ENCODE measurements at places on chromosomes 13 and 19.

DNA sequence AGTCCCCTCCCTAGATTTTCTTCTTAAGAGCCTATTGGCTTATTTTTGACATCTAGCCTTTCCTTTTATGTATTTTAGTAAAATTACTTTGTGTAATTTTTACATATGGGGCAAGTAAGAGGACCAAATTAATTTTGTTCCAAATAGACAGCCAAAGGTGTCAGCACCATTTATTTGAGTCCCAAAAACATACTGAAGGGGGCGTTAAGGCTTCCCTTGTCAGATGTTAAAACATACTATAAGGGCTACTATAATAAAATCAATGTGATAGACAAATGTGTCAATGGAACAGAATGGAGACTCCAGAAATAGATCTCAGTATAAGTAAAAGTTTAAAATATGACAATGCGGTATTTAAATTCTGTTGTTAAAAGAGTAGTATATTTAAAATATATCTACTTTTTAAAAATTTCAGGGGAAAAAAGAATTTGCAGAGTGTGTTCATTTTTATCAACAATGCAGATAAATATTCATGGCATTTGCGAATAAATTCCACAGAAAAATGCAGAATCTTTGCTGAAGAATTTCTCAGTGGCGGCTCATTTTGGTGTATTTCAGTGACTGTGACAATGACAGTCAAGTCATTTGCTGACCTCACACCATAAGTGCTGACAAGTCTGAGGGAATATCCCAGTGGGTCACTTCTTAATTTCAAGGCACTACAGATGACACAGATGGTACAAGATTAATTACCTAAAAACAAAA, 133.7 kb downstream of the MTUS2 start:
- DNase-seq, result no peak

GRCh38 chr13:25280396-25280795, 6.9 kb downstream of the MTMR6 start:
- no peak for DNase-seq

GRCh38 chr13:34189946-34190345, 372.0 kb downstream of the RFC3 start:
- no peak for DNase-seq

DNA sequence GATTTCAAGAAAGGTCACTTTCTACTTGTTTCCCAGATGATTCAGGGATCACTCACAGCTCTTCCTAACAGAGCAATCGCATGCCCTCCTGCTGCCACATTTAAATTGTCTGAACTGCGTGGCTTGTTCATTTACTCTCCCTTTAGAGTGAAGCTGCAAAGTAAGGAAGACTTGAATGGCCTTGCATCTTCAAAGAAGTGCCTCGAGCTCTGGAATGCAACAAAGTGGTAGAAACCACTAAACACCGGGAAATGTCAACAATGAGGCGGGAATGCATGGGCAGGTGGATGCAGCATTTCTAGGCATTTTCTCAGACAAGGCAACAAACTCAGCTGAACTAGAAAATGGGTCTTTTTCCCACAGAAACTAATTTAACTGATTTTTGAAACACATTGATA, 10.3 kb upstream of the DACH1 start:
- DNase-seq, result no peak

DNA sequence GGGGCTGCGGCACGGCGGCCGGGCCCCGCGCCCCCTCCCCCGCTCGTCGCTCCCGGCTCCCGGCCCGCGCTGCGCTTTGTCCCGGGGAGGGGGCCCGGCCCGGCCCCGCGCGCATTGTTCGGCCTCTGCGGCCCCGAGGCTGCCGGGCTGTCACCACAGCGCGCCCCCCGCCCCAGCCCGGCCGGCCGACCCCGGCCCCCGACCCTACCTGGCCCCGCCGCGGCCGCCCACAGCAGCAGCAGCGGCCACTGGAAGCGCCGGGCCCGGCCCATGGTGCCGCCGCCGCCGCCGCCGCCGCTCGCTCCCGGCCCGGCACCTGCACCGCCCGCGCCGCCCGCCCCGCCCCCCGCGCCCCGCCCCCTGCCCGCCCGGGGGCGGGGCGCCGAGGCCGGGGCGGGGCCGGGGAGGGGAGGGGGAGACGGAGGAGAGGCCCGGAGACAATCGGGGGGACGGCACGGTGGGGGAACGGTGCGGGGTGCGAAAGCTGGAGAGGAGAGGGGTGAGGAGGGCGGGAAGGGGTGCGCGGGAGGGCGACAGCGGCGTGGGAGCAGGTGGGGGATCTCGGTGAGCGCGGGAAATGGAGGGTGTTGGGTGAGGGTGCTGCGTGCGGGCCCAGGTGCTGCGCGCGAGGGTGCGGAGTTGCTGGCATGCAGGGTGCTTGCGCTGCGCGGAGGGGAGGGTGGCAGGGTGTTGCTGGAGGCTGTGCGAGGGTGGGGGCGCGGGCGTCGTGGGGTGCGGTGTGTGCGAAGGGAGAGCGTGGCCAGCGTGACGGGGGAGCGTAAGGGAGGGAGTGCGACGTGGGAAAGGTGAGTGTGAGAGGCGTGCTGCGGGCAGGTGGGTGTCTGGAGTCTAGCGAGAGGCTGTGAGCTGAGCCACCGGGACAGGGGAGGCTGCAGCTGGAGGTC, at the start of gene CADM4:
Gene CADM4 (minus strand): TSS at position 332 of the 905 bp plus-strand sequence. CDS start 60 bp downstream, at position 272.
- no peak for DNase-seq

GRCh38 chr13:99367663-99368448, 60.7 kb upstream of the GPR183 start:
- DNase-seq, result no peak

DNA sequence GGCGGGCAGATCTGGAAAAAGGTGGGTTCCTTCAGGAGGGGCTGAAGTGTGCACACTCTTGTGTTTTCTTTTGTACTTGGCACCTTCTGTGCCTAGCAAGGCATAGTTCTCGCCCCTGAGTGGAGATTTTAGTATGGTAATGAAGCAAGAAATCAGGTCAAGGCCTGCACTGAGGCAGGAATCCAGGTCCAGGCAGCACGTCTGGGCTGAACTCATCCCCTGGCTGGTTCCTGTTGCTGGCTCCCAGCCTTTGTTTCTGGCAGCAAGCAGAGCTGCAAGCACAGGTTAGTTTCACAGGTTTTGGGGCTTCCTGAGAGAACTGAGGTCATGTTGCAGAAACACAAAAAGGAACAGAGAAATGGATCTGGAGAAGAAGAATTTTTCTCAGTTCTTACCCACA, 21.2 kb downstream of the SIGLEC7 start:
- no peak for DNase-seq

- DNase-seq, result no peak
These were observed 30.8 kb upstream of the ZNRF4 start for GRCh38 chr19:5424192-5424973.

DNA sequence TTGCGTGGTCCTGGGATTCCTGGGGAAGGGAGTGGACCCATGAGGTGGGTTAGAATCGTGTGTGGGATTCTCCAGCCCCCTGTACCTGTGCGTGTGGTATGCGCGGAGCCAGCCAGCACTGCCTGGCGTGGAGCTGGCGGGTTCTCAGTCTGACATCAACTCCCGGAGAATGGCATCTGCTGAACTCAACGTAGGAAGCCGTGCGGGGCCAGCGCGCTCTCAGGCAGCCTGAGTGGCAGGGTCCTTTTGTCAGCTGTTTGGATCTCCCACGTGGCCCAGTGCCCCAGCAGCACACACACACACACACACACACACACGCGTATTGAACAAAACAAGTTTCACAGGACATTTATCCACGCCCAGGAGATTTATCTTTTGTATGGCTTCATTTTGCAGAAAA, 28.1 kb downstream of the ATP4B start:
- DNase-seq, result no peak

GRCh38 chr13:68608147-68608546, 1378.0 kb upstream of the PCDH9 start:
- no peak for DNase-seq

DNA sequence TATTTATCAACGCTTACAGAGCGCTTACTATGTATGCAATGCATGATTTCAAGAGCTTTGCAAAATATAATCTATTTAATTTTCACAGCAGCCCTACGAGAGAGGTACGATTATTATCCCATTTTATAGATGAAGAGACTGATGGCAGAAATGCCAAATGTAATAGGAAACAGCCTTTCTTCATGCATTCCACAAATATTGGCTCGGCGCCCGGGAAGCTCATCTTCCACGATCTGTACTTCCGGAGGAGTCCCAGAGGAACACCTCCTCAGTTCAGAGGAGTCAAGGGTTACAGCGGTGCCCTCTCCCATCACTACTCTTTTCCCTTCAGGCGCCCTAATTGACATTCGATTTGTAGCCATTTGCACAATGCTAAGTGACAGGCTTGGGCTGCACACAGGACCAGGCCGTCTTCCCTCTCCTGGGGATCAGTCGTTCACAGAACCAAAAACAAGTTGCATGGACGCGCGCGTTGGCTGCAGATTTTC, 1.1 kb upstream of the ARHGAP35 start:
- no peak for DNase-seq

- DNase-seq, result no peak
These were observed 23.0 kb downstream of the PIAS4 start for GRCh38 chr19:4030552-4030951.

GRCh38 chr19:18893587-18894253, 2.2 kb downstream of the CERS1 start:
- DNase-seq, result no peak

DNA sequence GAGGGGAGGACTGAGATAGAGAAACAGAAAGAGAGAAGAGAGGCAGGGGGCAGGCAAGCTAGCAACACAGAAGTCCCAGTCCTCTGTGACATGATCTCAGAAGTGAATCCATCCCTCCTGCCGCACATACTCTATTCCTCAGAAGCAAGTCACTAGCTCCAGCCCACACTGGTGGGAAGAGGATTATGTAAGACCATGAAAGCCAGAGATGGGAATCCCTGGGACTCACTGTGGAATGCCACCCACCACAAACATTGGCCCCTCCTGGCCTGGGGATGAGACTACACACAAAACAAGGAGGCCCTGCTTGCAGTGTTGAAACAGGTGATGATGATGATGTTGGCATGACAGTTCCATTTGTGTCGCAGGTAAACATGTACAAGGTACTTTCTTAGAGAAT, 419.9 kb downstream of the IRS2 start:
- no peak for DNase-seq

- DNase-seq, result no peak
These were observed 2.0 kb downstream of the RAB8A start for GRCh38 chr19:16113727-16114126.

DNA sequence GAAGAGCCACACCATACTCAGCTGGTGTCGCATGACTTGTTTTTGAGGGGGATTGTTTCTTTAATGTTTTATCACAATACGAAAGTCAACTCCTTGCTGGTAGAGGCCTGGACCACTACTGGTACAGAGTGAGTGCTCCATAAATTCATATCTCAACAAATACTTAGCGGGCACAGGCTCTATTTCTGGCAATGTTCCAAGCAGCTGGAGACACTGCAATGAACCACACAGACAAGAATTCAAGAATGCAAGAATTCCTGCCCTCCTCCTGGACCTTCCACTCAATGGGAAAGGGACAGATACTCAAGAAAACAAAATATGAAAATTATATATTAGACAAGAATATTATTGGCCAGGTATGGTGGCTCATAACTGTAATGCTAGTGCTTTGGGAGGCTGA, 5.1 kb upstream of the FXYD5 start:
- no peak for DNase-seq

DNA sequence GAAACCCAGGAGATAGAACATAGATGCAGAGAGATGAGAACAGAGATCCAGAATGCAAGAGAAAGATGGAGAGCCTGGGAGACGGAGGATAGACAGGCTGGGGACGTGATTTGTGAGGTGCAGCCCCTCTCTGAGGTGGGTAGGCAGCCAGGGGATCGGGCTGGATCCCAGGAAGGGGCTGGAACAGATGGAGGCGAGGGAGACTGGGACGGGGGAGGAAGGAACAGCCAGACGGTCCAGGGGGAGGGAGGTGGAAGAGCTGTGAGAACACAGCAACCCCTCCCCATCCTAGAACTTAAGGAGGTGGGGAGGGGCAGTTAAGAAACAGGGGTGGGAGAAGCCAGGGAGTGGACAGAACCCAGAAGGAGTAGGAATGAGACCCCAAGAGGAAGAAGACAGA, 3.1 kb downstream of the SLC17A7 start:
- DNase-seq, result no peak

DNA sequence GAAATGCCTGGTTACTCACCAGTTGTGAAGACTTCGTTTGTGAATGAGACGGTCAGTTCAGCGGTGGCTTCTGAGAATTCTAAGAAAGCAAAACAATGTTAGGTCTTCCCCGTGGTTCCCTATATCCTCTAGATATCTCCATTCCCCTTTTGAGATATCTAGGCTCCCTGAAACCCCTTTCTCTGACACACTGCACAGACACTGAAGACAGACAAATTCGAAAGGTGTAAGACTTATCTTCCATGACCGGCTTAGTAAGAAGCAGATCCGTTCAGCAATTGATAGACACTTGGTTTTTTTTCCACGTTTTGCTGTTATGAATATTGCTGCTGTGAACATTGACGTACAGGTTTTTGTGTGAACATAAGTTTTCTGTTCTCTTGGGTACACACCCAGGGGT, 19.4 kb downstream of the GP6 start:
- DNase-seq, result no peak

DNA sequence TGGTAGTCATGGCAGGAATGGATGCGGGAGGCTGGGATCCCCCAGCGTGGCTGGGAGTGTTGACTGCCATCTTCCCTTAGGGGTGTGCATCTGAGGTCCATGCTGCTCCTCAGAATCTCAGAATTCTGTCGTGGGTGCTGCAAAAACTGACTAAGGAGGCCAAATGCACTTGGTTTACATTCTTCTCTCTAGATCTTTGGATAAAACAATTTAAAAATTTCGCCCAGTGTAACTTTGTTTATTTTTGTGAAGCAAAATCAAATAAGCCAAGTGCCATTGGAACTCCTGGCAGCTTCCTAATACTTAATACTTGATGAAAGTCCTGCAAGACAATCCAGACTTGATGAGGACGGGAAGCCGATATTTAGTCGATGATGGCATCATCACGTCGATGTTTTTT, 27.8 kb upstream of the TM9SF2 start:
- DNase-seq, result no peak

DNA sequence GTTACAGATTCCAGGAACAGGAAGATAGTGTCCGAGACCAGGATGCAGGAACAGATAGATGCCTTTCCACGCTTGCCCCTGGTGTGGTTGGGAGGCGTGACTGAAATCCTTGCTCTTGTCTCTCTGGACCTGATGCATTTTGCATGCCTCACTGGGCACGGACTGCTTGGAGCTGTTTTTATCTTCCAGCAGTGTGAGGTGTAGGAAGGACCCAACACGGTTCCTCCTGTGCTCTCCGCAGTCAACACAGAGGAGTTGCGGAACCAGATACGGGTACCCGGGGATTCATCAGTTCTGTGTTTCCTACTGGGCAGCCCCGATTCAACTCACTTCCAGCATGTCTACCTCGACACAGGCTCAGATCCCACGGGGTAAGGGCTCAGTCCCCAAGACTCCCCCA, 6.5 kb downstream of the DOT1L start:
- DNase-seq, result no peak

GRCh38 chr19:3403489-3404323, 37.3 kb downstream of the NFIC start:
- no peak for DNase-seq

DNA sequence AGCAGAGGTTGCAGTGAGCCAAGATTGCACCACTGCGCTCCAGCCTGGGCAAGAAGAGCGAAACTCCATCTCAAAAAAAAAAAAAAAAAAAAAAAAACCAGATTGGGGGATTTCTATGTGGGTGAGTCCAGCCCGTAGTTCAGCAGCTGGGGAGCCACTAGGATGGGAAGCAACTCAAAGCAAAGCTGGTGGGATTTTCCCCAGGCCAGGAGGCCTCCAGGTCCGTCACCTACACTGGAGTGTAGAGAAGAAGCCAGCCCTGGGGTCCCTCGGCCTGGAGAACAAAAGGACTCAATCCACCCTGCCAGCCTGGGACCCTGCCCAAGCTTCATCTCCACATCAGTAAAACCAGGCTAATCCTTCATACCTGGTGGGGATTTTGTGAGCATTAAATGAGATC, 121.3 kb upstream of the CACNA1A start:
- DNase-seq, result no peak

GRCh38 chr19:14112809-14113385, 4.7 kb downstream of the PRKACA start:
- no peak for DNase-seq

Measured in 8988T (cell line).